ENCODE measurements at places on chromosomes 16 and 17.

DNA sequence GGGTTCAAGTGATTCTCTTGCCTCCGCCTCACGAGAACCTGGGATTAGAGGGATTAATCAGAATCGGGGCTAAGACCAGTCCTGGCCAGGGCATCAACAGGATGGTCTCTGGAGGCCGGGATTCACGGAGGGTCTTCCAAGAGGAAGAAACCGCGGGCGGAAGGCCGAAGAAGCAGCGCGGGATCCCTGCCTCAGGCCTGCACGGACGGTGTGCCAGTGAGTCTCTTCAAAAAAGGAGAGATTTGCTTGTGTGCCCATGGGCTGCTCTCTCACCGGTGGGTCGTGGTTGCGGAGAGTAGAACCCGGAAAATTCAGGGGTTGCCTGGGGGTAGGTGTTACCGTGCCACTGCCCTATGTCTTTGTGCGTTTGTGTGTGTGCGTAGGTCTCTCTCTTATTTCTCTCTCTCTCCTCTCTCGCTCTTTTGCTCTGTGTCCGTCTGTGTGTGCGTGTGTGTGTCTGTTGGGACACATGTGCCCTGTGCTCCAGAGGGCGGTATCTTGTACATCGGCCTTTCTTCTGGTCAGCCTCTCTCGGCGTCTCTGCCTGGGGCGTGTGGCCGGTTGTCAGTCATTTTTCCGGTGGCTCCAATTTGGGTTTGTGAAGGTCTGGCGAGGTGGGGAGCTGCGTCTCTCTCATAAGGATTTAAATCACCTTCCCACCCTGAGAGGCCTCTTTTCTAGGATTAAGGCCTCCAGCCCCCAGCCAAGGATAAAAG is 613.2 kb downstream of the KCNJ18 start:
- H3K36me3 ChIP-seq: no peaks in the 10 kb centered on the region
- no peak overlapping the region for H3K27ac ChIP-seq
- no peaks in the 10 kb centered on the region for H3K27me3 ChIP-seq
- H3K4me1 ChIP-seq: no peaks in the 10 kb centered on the region
- H3K4me3 ChIP-seq: no peak overlapping the region

GRCh38 chr17:73188011-73188410 is 4.8 kb upstream of the COG1 start:
- H3K27ac ChIP-seq: no peak overlapping the region
- DNase-seq: no peak
- H3K36me3 ChIP-seq: peaks cover 12% of the 10 kb centered on the region
- no peaks in the 10 kb centered on the region for H3K27me3 ChIP-seq
- peaks cover 11% of the 10 kb centered on the region for H3K4me1 ChIP-seq

DNA sequence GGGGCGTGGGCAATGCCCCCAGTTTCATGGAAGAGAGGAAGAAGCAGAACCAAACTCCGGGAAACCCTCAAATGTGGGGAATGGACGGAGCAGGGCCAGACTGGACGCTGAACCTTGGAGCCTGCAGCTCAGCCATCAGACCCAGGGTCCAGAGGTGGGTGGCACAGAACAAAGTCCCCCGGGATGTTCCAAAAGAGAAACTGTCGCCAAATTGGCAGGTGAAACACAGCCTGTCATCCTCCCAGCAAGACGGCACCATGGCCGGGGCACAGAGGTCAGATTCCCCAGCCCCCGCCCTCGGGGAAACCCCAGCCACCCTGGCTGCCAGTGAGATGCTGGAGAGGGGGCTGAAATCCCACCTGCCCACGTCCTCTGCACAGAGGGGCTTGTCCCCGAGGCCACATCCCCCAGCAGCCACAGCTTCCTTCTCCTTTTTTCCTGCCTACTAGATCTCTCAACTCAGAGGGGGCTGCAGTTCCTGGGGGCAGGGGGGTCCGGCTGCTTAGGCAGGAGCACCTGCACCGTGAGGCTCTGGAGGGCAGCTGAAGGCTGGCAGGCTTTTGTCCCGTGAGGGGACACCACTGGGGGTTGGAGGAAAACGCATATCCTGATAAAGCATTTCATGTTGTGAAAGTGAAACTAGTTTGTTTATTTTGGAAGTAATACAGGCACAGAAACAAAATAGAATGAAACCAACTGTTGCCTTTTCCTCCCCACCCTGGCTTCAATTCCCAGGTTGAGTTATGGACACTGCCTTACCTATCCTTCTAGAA is 1.2 kb upstream of the SECTM1 start:
- H3K4me3 ChIP-seq: no peak overlapping the region
- peaks cover 23% of the 10 kb centered on the region for H3K4me1 ChIP-seq
- H3K27ac ChIP-seq: peak overlapping the region; percentile 92
- no peaks in the 10 kb centered on the region for H3K27me3 ChIP-seq
- peak; percentile 84 for DNase-seq

DNA sequence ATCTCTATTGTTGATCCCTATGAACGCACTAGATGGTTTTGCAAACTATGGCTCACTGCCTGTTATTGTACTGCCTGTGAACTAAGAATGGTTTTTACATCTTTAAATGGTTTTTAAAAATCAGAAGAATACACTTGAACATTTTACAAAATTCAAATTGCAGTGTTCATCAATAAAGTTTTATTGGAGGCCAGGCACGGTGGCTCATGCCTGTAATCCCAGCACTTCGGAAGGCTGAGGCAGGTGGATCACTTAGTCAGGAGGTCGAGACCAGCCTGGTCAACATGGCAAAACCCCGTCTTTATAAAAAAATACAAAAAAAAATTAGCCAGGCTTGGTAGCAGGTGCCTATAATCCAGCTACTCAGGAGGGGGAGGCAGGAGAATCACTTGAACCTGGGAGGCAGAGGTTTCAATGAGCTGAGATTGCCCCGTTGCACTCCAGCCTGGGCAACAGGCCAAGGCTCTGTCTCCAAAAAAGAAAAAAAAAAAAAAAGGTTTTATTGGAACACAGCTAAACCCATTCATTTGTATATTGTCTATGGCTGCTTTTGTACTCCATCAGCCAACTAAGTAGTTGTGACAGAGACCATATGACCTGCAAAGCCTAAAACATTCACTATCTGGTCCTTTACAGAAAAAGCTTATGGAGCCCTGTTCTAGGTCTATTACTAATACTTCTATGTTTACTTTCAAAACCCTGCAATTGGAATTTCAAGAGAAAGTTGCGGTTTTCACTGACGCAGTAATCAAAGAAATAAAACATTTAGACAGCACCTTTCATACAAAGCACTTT is 18.9 kb downstream of the IKZF3 start:
- peaks cover 14% of the 10 kb centered on the region for H3K27me3 ChIP-seq
- no peaks in the 10 kb centered on the region for H3K36me3 ChIP-seq
- H3K4me1 ChIP-seq: no peaks in the 10 kb centered on the region
- H3K27ac ChIP-seq: no peak overlapping the region
- H3K4me3 ChIP-seq: no peak overlapping the region

DNA sequence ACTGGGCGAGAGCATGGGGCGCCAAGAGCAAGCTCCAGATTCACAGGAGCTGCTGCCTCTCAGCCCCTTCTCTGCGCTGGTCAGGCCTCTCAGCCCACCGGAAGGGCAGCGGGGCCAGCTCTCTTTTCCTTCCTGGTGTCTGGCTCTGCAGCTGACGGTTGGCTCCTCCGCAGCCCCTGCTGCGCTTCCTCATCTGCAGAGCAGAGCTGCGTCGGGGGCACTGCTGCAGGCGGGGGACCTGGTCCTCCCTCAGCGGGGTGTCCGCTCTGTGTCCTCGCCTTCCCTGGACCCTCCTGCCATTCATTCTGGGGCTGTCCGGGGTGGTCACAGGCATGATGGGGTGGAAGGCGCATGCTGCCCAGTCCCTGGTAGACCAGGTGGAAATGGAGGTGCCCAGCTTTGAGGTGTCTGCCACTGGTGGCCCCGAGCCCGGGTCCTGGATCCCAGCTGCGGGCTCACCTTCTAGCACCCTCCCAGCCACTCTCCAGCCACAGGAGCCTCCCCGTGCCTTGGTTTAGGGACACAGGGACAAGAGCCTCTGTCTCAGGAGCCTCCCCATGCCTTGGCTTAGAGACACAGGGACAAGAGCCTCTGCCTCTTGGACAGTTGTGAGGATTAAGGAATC is 84.8 kb downstream of the IRF8 start:
- H3K27me3 ChIP-seq: peaks cover 7% of the 10 kb centered on the region
- no peak overlapping the region for H3K4me3 ChIP-seq
- H3K4me1 ChIP-seq: no peaks in the 10 kb centered on the region
- H3K27ac ChIP-seq: no peak overlapping the region
- no peak for DNase-seq

GRCh38 chr17:6461792-6462524 is 17.7 kb downstream of the PIMREG start:
- peaks cover under 1% of the 10 kb centered on the region for H3K27me3 ChIP-seq
- H3K4me1 ChIP-seq: no peaks in the 10 kb centered on the region
- H3K36me3 ChIP-seq: no peaks in the 10 kb centered on the region
- DNase-seq: peak; percentile 37

DNA sequence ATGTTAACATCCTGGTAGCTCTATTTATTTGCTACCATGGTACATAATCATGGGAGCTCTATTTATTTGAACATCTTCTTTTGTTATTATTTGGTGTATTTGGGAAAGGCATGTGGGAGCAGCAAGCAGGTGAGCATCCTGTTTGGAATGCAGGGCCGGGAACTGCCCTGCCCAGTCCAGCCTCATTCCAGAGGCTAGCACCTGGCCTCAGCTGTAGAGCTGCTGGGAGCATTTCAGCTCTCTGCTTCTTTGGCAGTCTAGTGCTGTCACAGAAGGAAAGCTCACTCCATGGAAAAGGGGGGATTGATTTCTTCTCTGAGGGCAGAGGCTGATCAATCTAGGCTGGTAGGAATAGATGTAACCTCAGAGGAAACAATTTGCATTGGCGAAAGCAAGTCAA is 112.5 kb downstream of the WWOX start:
- no peaks in the 10 kb centered on the region for H3K27me3 ChIP-seq
- H3K4me3 ChIP-seq: no peak overlapping the region
- no peak overlapping the region for H3K27ac ChIP-seq
- DNase-seq: no peak

- no peak for DNase-seq
- peaks cover 64% of the 10 kb centered on the region for H3K36me3 ChIP-seq
- no peaks in the 10 kb centered on the region for H3K4me1 ChIP-seq
- no peaks in the 10 kb centered on the region for H3K27me3 ChIP-seq
Observed at GRCh38 chr16:4401094-4401501, 15.3 kb downstream of the CORO7 start.

DNA sequence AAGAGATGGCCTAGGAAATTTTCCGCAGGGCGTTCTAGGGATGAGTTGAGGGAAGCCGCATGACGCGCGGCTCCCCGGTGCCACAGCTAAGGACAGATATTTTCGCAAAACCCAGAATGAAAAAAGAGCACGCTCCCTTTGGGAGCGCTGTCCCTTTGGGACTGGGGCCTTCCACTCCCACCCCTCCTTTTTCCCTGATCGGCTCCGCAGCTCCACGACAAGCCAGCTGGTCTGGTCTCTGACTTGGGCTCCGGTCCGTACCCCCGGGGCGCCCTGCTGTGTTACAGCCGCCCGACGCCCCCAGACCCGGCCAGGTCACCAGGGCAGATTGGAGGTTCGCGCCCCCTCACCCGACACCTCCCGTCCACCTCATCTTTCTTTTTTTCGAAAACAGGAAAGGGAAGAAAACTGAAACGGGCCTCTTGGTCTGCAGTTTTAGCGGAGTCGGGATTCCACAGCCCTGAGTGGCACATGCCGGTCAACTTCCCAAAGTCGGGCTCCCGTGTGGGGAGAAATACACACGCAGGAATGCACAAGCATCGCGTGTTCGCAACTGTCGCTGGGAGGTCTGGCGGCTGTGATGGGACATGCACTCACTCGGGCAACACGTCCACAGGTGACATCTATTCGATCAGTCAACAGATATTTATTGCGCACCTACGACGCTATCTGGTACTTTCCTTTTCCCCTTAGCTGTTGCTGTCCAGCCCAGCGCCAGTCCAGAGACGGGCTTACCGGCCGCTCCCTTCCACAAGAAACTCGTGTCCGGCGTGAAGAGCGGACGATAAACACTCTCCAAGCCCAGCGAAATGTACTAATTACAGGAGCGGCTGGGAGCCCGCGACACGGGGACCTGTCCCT is 3.9 kb upstream of the SOX9 start:
- no peaks in the 10 kb centered on the region for H3K36me3 ChIP-seq
- no peak overlapping the region for H3K27ac ChIP-seq
- DNase-seq: no peak
- H3K4me1 ChIP-seq: no peaks in the 10 kb centered on the region

- H3K27me3 ChIP-seq: no peaks in the 10 kb centered on the region
- no peak overlapping the region for H3K27ac ChIP-seq
- no peaks in the 10 kb centered on the region for H3K4me1 ChIP-seq
Observed at GRCh38 chr17:71530248-71530647, 590.6 kb upstream of the SOX9 start.

DNA sequence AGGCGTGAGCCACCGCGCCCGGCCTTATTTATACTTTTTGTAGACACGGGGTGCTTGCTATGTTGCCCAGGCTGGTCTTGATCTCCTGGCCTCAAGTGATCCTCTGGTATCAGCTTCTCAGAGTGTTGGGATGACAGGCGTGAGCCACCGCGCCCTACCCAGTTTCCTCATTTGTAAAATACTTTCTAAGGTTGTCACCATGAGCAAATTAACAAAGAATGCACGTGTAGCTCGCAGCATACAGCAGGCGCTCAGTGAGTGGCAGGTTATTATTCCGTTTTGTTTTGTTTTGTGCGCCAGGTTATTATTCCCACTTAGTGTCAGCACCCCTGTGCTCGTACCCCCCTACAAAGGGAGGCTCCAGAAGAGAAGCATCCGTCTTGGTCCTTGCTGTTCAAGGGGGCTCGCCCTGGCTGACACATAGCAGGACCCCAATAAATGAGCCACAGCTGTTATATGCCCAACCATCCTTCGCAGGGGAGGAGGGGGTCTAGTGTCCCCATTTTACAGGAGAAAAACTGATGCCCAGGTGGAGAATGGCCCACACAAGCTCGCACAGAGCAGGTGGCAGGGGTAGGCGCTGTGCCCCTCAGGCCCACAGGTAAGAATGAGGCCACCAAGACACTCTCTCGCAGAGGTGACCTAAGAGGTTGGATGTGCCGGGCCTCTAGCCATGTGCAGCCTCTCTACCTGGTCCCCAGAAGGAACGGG is 686 bp upstream of the MIEF2 start:
- H3K27me3 ChIP-seq: no peaks in the 10 kb centered on the region
- peaks cover 57% of the 10 kb centered on the region for H3K4me1 ChIP-seq
- peak overlapping the region; percentile 49 for H3K4me3 ChIP-seq

- peak; percentile 39 for DNase-seq
- no peaks in the 10 kb centered on the region for H3K27me3 ChIP-seq
- H3K4me1 ChIP-seq: peaks cover 21% of the 10 kb centered on the region
- H3K27ac ChIP-seq: no peak overlapping the region
- H3K4me3 ChIP-seq: no peak overlapping the region
Observed at GRCh38 chr17:48113201-48113676, 5.7 kb downstream of the SNX11 start.
